ENCODE measurements at places on chromosomes 6 and 20.
A peak's percentile ranks its signal among the peaks of the same experiment; 100 is the strongest.

GRCh38 chr6:33458676-33459075 lies 4.3 kb downstream of the ZBTB9 start:
- DNase-seq = no peak

DNA sequence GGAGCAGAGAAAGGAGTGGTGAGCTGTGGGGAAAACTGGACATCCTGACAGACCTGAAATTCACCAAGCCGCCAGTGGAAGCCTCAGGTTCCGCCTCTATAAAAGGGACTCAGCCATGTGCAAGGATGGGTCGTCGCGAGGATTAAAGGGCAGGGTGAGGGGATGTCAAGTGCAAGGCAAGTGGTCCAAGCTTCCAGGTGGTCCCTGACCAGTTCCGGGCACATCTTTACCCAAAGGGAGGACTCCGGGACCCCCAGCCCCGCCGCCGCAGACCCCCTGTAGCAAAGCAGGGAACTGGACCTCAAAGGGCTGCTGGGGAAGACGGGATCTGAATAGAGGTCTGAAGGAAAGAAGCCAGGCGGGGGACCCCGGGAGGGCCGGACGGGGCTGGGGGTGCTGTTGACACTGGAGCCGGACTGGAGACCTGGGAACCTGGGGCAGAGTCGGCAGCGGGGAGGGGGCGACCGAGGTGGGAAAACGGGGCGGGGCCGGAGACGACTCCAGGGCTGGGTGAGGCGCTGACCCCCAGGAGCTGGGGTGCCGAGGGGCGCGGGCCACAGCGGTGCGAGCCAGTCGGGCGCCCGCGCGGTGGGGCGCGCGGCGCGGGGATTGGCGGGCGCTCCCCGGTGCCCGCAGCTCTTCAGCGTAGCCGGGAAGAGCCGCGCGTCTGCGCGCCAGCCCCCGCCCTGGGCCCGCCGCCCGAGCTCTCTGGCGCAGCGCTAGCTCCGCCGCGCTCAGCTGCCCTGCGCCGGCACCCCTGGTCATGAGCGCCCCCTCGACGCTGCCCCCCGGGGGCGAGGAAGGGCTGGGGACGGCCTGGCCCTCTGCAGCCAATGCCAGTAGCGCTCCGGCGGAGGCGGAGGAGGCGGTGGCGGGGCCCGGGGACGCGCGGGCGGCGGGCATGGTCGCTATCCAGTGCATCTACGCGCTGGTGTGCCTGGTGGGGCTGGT lies at the start of gene SSTR4:
Gene SSTR4, plus strand, starts transcription at position 592 of the 951 bp plus-strand sequence. Its CDS starts 172 bp downstream, at position 764.
- DNase-seq = no peak

DNA sequence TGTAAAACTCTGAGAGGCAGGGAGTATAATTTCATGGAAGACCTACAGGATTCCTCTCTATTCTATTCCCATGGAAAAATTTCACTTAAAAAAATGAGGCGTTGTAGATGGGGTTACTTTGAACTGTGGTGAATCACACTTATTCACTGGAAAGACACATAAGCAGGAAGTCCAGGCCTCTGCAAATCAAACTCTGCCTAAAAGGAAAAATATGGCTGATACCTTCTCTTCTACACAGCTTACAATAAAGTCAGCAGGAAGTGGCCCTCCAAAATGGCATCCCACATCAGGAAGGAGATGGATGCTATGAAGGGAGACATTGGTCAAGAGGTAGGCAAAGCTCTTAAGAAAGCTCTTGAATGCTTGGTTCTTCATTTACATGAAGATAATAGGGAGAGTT lies 115.9 kb downstream of the FYN start:
- no peak for DNase-seq

- no peak for DNase-seq
Observed at GRCh38 chr6:76697585-76697984, 625.1 kb upstream of the IMPG1 start.

GRCh38 chr6:127201321-127201720 lies 65.3 kb upstream of the RNF146 start:
- no peak for DNase-seq

GRCh38 chr6:133939778-133940667 lies 13.0 kb upstream of the TBPL1 start:
- no peak for DNase-seq

DNA sequence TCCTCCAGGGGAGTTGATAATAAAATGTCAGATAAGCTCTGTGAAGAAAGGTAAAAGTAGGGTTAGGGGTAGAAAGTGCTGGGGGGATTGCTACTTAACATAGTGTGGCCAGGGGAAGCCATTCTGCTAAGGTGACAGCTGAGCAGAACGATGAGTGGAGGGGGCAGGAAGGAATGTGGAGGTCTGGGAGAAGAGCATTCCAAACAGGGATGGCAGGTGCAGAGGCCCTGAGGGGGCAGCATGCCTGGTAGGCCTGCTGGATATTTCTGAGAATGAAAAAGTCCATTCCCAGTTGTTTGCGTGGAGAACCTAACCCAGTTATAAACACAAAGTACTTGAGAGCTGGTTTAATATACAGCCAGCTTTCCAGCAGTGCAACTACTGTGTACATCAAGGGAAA lies 9.3 kb downstream of the GFRA4 start:
- DNase-seq = peak; percentile 14

DNA sequence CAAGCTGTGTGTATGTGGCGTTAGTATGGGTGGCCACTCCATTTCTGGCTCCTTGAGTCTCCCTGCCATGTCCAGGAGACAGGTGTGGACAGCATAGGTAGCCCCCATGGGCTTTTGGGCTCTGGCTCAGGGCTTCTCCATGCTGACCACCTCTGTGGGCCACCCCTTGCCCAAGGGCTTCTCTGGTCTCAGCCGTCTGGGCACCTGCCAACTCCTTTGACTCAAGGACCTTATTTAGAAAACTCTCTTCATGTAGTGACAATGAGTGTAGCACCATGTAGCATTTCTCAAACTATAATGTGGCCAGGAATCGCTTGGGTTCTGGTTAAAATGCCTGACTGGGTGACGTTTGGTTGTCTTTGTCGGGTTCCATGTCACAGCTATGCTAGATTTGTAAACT lies 5.1 kb upstream of the GTSF1L start:
- no peak for DNase-seq

- no peak for DNase-seq
Observed at GRCh38 chr6:130524552-130524951, 158.7 kb downstream of the TMEM200A start.

- no peak for DNase-seq
Observed at GRCh38 chr6:107714104-107714503, 110.0 kb downstream of the SCML4 start.

DNA sequence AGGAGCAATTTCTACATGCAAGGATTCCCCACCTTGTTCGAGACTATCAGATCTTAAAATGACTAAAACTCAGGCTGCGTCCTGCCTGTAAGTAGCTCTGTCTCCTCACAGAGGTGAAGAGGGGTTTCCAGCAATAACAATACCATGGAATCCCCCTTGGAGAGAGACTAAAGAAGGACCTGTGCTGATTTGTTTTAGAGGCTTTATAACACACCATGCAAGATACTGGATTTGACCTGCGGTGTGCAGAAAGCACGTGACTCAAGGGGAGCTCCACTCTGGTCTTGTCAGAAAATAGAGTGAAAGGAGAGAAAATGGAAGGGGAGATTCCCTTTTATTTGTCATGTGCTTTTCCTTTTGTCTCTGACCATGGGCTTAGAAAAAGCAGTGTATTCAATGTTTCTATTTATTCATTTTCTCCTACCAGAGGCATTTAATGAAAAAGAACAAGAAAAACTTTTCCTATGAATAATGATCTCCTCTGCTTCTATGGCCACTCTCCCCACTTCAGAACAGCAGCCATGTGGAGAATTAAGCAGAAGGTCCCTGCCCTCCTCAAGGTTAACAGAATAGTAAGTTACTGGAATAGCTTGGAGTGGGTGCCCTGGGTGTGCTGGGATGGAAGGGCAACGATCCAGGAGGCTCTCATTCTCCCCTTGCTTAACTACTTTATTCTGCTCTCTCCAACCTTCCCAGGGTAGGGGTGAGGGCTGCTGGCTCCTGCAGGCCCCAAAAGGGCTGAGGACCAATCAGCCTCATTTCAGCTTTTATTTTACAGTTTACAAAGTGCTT lies 19.2 kb upstream of the MRPS10 start:
- no peak for DNase-seq

DNA sequence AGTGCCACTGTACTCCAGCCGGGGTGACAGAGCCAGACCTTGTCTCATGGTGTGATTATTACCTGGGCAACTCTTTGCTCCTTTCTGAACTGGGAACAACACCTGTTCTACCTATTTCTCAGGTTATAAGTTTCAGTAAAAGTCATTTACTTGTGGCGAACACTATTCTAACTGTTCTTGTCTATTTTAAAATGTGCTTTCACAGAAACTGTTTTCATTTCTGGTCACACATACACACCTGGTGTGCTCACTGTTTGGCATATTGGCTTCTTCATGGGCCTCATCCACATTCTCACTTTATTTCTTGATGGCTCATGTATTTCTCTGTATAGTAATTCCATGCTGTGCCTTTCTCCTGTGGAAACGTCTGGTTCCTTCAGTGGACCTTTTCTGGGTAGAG lies 30.5 kb upstream of the XRN2 start:
- no peak for DNase-seq

- no peak for DNase-seq
Observed at GRCh38 chr6:21870076-21870730, 276.7 kb downstream of the SOX4 start.

- no peak for DNase-seq
Observed at GRCh38 chr20:17488916-17489600, 42.1 kb downstream of the BFSP1 start.

DNA sequence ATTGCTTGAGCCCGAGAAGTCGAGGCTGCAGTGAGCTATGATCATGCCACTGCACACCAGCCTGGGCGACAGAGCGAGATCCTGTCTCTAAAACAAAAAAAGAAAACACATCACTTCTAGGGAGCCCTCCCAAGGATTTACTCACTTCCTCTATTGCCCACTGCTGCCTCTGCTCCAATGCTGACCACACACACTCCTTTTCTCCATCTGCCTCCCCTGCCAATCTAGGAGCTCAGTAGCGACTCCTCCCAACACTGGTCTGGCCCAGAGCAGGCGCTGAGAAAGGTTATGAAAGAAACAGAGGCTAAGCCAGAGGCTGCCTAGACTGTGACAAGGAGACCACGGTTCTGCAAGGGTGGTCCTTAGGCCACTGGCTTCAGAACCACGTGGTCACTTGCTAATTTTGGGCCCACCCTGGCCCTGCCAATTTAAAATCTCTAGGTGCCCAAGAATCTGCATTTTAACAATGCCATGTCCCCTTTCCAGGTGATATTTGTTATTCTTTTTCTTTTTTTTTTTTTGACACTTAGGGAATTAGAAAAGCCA lies 1.3 kb upstream of the E2F1 start:
- DNase-seq = peak; percentile 29

DNA sequence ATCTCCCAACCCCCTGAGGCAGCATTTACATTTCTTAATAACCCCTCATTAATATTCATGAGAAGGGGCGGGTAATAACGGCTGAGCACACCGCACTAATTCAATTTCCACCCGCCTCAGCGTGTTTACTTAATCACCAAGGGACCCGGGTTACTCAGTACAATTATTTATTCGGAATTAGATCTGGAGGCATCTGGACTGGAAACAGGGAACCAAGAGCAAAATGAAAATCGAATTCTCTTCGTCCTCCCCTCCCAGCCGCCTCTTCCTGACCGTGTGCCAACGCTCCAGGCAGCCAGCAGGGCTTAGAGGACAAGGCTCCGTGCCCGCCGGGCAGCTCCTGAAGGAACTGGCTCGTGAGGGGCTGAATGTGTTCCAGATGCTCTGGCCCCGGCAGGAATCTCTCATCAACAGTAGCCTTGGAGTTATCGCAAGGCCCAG lies 23.5 kb upstream of the CTNNBL1 start:
- DNase-seq = peak; percentile 57

DNA sequence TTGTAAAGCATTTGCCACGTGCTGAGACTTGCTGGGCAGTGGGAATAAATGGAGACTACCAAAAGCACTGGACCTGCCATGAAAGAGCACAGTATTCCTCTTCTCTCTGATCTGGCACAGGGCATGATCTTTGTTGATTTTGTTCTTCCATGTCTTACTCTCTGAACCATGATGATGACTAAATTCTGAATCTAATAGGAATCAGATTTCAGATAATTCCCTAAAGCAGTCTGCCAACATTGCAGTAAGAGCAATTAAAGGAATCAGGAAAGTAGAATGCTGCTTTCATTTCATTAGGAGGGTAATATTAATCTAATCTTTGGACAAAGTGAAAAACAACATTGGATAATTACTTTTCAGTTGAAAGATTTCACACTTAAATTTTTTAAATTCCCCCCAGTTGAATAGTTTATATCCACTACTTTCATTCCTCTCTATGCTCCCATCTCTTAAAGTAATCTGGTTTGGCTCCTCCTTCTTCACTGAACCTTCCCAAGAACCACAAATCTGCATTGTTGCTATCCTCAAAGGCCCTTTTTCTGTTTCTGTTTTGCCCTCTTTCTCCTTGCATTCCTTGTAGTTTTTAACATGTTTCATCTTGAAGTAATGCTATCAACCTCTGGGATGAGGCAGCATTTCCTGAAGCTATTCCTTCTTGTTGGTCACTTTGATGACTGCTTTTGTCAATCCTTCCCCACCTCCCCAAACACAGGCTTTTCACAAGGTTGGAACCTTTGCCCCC lies 243.2 kb upstream of the TENT5A start:
- no peak for DNase-seq

GRCh38 chr6:133701633-133702331 lies 187.1 kb upstream of the TCF21 start:
- peak; percentile 37 for DNase-seq

DNA sequence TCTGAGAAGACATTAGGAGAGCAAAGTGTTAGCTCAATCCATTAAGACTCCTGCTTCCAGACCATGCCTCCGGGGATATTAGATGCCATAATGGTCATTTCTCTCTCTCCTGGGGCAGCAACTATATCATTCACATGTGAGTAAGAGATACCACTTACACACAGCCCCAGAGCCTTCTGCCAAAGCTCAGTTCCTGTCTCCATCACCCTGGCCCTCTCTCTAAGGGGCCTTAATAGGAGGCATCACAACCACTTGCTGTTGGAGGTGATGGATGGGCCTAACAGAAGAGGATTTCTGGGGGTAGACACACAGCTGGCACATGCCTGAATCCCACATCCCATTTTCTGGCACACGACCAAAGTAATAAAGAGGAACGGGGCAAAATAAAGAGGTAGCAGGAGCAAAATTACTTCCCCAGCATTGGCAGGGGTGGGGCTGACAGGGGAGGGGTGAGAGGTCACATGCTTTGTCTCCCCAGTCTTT lies 34.0 kb upstream of the VSTM2L start:
- DNase-seq = no peak

DNA sequence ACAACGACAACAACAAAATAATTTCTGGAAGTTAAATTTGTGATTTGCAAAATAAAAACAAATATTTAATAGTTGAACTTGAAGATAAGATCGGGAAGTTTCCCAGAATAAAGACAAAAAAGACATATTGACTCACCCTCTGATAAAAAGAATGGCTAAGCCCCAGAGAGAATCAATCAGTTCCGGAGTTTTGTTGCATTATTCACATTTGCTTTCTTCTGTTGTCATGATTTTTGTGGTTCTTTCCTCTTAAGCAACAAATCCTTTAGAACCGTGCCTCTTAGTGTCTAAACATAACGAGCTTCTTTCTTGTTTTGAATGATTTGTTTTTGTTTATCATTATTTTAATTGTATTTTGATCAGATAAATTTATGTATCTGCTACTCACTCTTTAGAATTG lies 337.7 kb upstream of the PRND start:
- DNase-seq = no peak

- DNase-seq = no peak
Observed at GRCh38 chr20:9403448-9403847, 110.9 kb upstream of the LAMP5 start.

Data from femur (tissue), 1 donor.